ENCODE measurements at places on chromosomes 12 and 14. TPM values are rescaled to one million over a fixed set of nuclear protein-coding genes. Genes with fewer than 3 reads are reported as not detected.

ANO2 gene
- 13.5 TPM for total RNA-seq

BHLHE41 gene
- 4.4 TPM for total RNA-seq

FBLN5 gene
- 0.15 TPM for total RNA-seq

IL26 gene
- total RNA-seq = not detected

TSFM gene
- 25.4 TPM for total RNA-seq

SERPINA10 gene
- not detected for total RNA-seq

Measured in mammary microvascular endothelial cell (primary cell).